ENCODE measurements at places on chromosomes 3 and 15.

- no peak for DNase-seq
These were observed 231.1 kb downstream of the NR2F2 start for GRCh38 chr15:96561593-96561992.

DNA sequence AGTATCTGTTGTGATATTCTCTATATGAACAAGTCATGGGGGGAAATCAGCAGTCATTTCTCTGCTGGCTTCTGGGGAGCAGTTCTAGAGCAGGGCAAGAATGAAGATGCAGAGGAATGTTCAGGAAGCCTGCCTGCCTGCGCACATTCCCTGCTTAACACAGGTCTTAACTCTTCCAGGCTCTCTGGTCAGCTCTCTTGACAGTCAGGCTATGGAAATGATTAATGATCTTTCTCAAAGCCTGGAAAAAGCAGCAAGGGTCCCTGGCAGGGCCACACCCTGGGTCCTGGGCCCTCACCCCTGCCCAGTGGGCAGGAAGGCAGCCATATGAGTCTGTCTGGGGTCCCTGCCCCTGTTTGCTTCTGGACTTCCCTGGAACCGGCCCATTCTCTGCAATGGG is 31.4 kb upstream of the CLK3 start:
- DNase-seq = no peak

GRCh38 chr3:27900316-27900715 is 178.2 kb upstream of the EOMES start:
- DNase-seq = no peak

GRCh38 chr3:31978553-31978952 is 2.5 kb downstream of the OSBPL10 start:
- DNase-seq = no peak

GRCh38 chr15:89052474-89052873 is 35.8 kb upstream of the ABHD2 start:
- no peak for DNase-seq
